ENCODE measurements at places on chromosomes 12 and 14. TPM values are rescaled to one million over a fixed set of nuclear protein-coding genes. Genes with fewer than 3 reads are reported as not detected.
A peak's percentile ranks its signal among the peaks of the same experiment; 100 is the strongest.

Gene PDZRN4
- total RNA-seq, result 1.1 TPM

DNA sequence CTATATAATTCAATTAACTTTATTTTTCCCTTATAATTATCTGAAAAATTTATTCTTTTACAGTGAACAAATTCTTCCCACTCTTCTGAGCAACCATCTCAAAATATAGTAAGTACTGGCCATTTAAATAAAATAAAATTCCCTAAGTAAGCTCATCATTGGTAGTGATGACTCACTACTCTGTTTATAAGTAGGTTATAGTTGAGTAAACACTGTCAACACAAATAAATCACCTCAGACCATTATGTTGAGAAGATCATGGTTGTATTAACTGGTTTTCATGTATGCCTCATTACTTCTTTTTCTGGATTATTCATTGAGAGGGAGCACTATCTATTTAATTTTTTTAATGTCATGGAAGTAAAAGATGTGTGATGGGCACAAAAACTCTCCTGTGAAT lies 220.5 kb downstream of the SEC23A start:
- DNase-seq, result no peak

GRCh38 chr12:22306311-22306710 lies 28.2 kb downstream of the ST8SIA1 start:
- no peak for DNase-seq

Gene SLC6A13
- total RNA-seq, result 0.23 TPM

Gene NFE2
- 155 TPM for total RNA-seq

Gene PLEKHD1
- total RNA-seq, result 0.08 TPM

GRCh38 chr12:109830267-109830666 lies 2.9 kb downstream of the TRPV4 start:
- no peak for DNase-seq

- no peak for DNase-seq
Observed at GRCh38 chr14:24189059-24189375, 401 bp upstream of the IPO4 start.

DNA sequence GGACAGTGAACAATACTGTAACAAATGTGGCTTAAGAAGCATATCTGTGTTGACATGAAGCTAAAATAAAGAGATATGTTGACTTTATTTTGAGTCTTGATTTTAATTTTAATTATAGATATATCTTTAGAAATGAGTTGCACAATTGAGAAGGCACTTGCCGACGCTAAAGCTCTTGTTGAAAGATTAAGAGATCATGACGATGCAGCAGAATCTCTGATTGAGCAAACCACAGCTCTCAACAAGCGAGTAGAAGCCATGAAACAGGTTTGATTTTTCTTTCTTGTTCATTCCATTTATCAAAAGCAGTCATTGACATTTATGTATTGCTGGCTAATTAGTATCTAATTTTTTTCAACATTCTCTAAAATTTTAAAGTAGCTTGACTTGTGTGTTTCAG lies 15.8 kb downstream of the FGFR1OP2 start:
- no peak for DNase-seq

Gene DLK1
- not detected for total RNA-seq

DNA sequence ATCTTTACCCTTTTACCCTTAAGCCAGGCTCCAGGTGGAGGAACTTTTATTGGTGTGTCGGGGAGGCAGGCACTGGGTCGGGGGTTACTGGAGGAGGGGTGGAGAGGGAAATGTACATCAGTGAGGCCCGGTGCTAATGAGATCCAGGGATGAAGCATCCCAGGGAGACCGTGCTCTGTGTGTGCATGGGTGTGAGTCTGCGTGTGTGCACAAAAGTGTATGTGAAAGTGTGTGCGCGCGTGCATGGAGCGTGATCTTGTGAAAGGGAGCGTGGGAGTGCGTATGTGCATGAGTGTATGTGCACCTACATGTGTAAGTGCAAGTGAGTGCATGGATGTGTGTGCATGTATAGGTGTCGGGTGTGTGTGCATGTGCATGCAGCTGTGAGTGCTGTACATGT lies 55.3 kb downstream of the AACS start:
- no peak for DNase-seq

DNA sequence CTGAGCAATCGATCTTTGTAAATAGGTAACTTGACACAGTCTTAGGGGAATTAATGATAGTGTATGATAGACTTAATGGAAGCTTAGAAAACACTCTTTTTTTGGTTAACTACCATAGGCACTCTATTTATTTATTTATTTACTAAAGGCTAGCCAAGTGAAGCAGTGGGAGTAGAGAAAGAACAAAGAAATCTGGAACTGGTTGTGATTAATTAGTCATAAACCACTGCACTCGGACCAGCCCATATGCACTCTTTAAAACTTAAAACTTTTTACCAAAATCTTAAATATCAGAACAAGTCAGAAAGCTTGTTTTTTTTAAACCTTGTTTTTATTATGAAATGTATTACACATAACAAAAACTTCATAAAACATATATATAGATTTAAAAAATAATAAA lies 49.5 kb upstream of the SRP54 start:
- no peak for DNase-seq

DNA sequence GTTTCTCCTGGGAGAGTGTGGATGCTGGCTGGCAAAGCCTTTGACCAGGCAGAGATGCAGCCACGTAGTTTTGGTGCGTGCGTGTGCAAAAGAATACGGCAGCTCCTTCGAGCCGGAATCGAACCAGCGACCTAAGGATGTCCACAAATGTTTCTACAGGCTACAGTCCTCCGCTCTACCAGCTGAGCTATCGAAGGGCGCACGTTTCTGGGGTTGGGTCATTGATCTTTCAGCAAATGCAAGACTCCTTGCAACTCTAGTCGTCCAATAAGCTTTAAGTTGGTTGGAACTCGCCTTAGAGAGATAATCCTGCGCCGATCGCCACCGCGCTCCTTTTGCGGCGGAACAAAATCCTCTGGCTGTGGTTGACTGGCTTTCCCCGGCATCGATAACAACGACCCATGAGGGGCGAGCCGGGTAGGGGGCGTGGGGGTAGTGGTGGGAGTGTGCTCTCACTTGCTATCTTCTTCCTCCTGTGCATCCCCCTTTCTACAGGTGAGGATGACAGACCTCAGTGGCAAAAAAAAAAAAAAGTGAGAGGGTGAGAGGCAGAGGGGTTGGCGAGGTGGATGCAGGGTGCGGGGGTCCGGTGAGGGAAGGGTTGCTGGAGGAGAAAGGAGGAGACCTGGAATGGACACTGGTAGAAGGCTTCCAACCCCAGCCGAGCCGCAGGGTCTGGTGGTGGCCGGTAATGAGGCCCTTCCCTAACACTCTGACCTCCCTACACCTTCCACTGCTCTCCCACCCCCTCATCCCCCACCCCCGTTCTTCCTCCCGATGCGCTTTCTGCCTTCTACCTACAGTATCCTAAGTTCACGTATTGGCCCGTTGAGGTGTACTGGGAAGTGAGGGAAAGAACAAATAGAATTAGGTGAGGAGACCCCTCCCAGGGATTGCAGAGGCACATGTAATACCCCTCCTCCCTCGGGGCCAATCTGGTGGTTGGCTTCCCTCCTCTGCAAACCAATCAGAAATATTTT lies 11.8 kb upstream of the OR6S1 start:
- no peak for DNase-seq

DNA sequence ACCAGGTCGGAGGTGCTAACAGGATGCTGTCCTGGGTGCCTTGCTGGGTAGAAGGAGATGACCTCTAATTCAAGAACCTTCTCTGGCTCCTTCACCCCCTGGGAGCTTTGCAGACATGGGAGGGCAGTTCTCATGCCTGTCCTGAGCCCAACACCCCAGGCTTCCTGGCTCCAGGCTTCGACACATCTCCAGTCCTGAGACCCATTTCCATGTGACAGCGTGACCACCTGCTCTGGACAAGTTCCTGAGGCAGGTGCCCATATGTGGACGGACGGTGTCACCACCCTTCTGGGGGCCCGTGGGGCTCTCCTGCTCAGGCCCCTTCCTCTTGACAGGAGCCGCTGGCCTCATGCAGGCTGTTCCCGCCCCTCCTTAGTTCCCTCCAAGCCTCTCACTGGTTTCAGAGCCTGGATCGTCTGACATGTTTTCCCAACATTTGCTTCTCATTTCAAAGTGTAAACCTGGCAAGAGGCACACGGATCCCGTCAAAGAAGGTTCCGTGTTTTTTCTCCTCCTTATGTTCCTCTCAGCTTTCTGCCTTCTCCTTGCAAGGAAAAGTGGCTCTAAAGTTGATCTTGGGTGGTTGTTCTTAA lies 291.9 kb upstream of the RTL1 start:
- peak; percentile 32 for DNase-seq

Gene C12orf54
- not detected for total RNA-seq

DNA sequence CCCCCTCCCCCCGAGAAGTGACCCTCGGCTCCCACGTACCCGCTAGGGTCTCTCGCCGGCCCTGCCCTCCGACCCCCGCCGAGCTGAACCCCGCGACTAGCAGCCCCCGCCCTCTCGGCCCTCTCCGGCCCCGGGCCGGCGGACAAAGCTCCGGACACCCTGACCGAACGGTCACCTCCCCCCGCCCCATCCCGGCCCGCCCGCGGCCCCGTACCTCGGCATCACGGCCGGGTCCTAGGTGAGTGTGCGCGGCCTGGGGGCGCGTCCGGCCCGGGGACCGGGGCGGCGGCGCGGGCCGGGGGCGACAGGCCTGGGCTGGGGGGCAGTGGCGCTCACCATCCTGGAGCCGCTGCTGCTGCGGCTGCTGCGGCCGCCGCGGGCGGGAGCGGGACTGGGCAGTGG lies at the start of gene FIGNL2:
TSS of gene FIGNL2 (minus strand) at position 393 of the 402 bp plus-strand sequence. CDS start 26,305 bp downstream, outside the sequence.
- DNase-seq, result no peak

- no peak for DNase-seq
Observed at GRCh38 chr12:15165012-15165659, 56.1 kb downstream of the RERG start.

Gene TRHDE
- 0.17 TPM for total RNA-seq

Gene CPNE8
- 4.2 TPM for total RNA-seq

- DNase-seq, result no peak
Observed at GRCh38 chr12:49304161-49304560, 9.2 kb downstream of the PRPH start.

DNA sequence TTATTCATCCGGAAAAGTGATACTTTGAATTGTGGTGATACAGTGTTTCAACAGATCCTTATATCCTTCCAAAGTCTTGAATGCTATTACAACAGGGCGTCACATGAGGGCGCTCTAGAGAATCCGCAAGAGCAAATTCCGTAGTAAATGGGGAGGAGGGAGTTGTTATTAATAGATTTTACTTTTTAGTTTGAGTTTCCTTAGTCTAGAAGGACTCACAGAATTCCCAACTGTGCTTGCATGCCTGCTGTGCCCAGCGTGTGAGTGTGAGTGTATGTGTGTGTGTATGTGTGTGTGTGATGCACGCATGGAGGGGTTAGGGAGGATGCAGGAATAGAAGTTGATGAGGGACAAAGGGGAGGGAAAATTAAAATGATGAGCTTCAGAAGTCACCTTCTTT lies 375.3 kb downstream of the C12orf75 start:
- peak; percentile 48 for DNase-seq

Gene ATXN3
- total RNA-seq, result 17.7 TPM

DNA sequence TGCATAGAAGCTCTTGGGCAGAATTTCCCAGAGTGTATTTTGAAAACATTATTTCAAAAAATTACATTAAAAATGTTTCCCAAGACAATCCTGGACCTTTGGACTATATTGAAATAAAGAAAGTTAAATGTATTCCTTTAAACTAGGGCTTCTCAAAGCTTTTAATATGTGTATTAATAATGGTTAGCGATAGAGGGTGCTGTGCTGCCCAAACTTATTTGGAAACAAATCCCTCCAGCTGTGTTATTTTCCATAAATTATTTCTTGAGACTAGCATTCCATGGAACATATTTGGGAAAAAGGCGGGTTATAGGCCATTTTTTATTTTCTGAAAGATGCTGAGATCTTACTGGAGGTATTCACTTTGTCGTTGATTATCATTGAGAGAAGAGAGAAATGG lies 397.8 kb upstream of the MIS18BP1 start:
- no peak for DNase-seq

DNA sequence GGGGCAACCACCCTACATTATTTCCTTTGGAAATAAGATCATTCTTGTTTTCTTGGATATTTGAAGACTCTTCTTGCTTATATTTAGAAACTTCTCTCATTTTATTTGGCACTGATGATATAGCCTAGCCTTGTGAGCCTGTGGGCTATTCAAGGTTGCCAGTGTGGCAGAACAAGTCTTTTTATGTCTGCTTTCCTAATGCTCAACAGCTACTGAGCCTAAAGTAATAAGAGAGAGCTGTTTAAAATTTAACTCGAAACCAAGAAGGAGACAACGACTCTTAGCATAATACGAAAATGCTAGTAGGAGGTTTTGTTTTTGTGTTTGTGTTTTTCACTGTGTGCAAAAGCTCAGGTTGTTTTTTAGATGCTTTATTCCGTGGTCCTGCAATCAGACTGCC lies 104.0 kb upstream of the CPM start:
- DNase-seq, result no peak

Gene ANKRD33
- total RNA-seq, result not detected

Gene AQP5
- not detected for total RNA-seq

- no peak for DNase-seq
Observed at GRCh38 chr14:95499354-95499750, 17.1 kb downstream of the SYNE3 start.

GRCh38 chr14:51805541-51805940 lies 54.9 kb upstream of the GNG2 start:
- DNase-seq, result no peak

Gene GAS2L3
- total RNA-seq, result 3.3 TPM

Gene TAS2R42
- total RNA-seq, result not detected

- no peak for DNase-seq
Observed at GRCh38 chr12:122870163-122870842, 25.6 kb downstream of the VPS37B start.

DNA sequence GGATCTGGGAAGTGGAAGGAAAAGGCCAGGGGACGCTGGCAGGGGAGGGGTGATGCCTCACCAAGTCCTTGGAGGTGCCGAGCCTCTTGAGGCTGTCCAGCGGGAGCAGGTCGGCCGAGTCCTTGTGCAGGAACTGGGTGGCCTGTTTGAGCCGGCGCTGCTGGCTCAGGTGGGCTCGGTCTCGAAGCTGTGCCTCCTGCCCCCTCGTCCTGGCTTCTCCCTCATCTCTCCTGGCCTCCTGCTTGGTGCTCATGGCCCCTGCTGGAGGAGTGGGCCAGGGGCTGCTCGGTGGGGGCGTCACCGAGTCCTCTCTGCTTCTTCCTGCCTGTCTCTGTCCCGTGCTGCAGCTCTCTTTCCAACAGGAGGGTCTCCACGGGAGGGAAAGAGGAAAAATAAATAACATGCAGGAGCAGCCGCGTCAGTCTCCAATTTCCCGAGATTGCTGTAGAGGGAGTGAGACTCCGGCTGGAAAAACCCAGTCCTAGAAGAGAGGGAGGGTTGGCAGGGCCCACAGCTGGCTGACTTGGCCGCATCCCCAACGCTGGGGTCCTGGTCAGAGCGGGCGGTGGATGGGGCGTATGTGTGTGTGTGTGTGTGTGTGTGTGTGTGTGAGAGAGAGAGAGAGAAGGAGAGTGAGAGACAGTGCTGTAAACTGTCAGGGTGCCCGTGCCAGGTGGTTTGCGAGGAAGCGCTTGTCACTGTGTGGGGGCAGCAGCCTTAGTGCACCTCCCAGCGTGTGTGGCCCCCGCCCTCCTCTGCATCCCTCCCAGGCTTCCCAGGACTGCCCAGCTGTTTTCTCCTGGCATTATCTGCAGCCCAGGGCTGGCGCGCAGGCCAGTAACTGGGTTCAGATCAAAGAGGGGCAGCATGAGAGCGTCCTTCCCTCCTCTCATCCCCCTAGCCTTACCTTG lies at the start of gene NRIP2:
TSS of gene NRIP2 (minus strand) at position 455 of the 911 bp plus-strand sequence. CDS start at position 403, 52 bp downstream.
- no peak for DNase-seq

GRCh38 chr12:111312708-111313107 lies 56.2 kb downstream of the PHETA1 start:
- no peak for DNase-seq

Measured in liver (tissue), 10 donors.